ENCODE measurements at places on chromosomes 1 and 21.
A peak's percentile ranks its signal among the peaks of the same experiment; 100 is the strongest.

DNA sequence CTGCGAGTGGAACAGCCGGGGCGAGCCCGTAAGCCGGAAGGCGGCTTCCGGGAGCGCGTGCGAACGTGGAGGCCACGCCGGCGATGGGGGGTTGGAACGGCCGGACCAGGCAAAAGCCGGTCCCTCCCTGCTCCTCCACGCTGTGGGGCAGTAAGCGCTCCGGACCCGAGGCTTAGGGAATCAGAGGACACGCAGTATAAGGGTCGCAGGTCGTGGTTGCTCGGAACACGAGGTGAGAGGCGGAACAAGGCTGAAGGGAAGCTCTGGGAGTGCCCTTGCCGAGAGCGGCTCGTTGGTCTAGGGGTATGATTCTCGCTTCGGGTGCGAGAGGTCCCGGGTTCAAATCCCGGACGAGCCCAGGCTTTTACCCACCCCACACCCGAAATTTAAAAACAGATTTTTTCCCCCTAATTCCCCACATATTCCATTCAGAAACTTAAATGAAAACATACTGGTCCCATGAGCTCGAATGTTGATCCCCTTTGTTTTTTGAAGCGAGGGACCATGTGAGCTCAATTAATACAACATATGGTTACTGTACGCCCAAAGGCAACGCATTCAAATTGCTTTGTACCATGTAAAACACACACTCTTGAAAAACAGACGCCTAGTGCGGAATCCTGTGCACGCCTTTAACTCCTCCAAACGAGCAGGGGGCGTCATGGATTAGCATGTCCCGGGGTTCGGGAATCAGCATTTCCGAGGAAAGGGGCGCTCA lies 7.2 kb upstream of the MPZL1 start:
- peak; percentile 89 for DNase-seq

- DNase-seq = no peak
Measured at GRCh38 chr1:221559911-221560310, 182.0 kb downstream of the DUSP10 start.

- DNase-seq = no peak
Measured at GRCh38 chr1:93353286-93353685, 7.6 kb downstream of the DR1 start.

- no peak for DNase-seq
Measured at GRCh38 chr1:160188341-160188740, 2.0 kb upstream of the CASQ1 start.

DNA sequence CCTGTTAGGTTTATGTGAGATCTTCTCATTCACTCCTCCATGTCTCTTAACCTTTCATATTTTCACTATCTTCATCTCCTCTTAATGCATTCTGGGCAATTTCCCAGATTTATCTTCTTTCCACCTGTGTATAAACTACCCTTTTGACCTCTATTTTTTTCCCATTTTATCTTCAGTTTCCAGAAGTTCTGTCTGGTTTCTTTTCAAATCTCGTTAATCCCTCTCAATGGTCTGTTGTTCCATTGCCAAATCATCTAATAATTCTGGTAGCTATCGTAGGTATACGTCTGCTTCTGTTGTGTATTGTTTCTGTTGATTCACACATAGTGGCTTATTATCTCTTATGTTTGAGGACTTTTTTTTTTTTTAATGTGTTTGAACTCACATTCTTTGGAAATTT lies 25.7 kb upstream of the HYI start:
- DNase-seq = no peak

- DNase-seq = no peak
Measured at GRCh38 chr1:81125672-81126071, 675.1 kb upstream of the ADGRL2 start.

- no peak for DNase-seq
Measured at GRCh38 chr1:59154401-59154800, 142.5 kb upstream of the FGGY start.

GRCh38 chr1:178345807-178346206 lies 151.0 kb downstream of the CLEC20A start:
- no peak for DNase-seq

DNA sequence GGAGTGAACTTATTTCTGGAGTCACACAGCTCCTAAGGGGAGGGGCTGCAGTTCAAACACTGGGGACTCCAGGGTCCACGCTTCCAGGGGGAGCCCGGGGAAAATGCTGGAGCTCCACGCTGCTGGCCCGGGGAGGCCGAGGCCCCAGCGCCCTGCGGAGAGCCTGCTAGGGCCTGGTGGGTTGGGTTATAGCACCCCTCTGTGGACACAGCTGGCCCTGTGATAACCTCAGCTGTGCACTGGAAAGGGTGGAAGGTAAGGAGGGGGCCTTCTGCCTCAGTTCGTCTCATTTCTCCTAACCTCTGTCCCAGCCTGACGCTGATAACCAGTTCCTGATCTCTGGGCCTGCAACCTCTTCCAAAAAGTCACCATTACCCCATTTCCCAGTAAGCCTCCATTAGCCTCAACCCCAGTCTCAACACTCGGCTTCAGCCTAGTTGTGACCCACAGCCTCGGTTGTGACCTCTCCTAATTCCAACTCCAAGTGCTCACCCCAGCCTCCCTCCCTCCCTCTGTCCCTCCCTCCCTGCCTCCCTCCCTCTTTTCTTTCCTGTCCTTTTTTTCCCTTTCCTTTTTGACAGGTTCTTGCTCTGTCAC lies 7.1 kb downstream of the NBL1 start:
- peak; percentile 8 for DNase-seq

GRCh38 chr1:54045496-54045895 lies 7.5 kb downstream of the TMEM59 start:
- no peak for DNase-seq

DNA sequence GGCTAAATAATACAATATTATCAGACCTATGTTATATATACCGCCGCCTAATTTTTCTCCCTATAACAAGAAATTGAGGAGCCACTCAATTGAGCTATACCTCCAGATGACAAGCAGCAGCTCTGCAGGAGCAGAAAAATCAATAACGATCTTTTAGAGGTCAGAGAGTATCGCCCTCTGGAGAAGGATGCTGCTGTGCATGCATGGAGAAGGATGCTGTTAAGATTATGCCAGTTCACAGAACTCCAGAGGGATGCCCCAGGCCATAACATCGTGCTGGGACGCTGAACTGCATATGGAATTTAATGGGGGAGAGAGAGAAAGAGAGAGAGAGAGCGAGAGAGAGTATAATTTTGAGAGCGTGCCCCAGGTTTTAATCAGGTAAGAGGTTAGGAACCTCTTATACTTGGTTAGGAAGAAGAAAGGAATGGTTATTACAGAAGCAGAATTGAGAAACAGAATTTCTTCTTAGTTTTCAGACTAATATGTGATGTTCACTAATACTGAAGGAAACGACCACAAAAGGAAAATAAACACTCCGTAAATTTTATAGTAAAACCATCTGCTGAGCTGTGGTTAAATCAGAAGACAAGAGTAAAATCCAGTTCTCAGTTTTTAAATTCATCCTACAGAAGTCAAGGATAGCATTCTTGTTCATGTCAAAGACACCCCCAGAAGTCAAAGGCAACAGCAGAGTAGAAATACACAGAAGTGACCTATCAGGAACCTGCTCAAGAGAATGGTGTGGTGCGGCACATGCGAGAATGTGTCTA lies 111.1 kb downstream of the SMYD2 start:
- DNase-seq = no peak

- no peak for DNase-seq
Measured at GRCh38 chr1:29708381-29708780, 472.1 kb downstream of the PTPRU start.

DNA sequence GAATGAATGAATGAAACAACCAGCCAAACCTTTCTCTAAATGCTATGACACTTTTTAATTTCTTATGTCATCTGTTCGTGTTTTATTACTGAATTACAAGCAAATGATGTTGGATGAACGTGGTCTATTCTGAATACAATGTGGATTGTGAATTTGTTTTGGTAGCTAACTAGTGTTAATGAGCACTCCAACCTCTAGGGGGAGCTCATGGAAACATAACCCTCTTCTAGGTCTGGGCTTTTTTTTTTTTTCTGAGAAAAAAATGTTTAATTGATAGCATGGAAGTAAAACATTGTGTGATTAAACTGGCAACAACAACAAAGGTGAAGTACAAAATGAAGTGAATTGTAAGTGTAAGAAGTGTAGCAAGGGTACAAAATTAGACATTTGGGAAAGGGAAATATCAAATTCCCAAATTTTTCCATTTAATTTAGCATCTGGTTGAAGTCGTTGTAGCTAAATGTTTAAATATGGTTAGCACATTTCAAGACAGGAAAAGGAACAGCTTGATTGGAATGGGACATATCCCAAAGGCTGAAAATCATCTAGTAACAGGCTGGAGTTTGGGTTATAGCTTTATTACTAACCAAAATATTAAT lies 42.6 kb upstream of the PTGS2 start:
- DNase-seq = no peak

DNA sequence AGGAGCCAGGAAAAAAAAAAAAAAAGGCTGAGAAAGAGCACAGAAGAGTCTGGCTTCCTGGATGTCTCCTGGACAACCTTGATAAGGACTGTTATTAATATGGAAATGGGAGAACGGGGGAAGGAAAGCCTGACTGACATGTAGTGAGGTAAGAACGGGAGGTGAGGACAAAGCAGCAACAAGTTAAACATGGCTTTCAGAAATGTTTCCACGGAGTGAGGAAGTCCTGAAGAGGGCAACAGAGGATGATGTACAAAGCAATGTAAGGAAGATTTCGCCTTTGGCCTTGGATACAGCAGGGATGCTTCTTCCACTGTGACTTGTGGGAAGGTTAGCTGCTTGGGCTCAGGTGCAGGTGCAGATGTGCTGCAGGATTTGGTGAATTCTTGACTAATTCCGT lies 11.9 kb upstream of the NIBAN1 start:
- DNase-seq = no peak

DNA sequence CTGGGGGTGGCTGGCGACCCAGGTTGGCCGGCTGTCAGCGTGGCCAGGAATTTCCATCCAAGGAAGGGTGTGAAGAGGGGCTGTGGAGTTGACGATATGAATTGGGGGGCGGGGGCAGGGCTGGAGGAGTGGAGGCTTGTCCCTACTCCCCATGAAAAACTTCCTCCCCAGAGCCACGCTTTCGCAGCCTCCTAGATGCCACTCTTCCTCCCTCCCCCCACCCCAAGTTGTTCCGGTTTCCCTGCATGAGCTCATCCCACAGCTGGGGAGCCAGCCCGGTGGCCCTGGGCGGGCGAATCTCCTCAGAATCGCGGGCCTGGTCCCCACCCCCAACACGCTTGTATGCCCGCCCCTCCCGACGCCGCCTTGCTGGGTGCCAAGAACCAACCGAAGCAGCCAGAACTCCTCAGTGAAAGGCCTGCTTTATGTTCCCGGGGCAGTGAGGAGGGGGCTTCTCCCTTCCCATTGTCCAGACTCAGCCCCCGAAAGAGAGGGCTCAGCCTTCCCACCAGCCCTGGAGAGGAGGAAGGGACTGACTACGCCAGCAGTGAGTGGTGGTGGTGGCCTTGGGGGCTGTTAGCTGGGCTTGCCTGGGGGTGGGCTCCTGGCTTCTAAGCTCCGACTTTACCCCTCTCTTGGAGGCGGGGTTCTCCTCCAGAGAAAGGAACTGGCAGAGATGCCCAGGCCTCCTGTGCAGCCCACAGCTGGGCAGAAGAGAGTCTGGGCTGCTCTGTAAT lies 1.8 kb upstream of the CSMD2 start:
- no peak for DNase-seq

DNA sequence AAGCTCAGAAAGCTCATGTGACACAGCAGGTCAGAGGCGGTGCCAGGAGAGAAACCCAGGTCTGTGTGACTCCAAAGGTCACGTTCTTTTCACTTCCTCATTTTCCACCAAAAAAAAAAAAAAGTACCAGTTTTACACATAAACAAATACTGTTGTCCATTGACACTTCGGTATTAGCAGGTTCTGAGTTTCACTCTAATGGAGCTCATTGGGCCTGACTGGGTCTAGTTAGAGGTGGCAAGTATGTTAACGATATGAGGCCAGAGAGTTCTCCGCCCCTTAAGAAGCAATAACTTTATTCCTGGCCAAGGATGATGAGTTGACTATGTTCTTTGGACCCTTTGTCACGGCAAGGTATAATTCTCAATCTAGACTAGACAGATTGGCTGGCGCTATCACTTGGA lies 30.0 kb upstream of the SDE2 start:
- no peak for DNase-seq

- DNase-seq = no peak
Measured at GRCh38 chr1:196367838-196368237, 240.4 kb downstream of the KCNT2 start.

- no peak for DNase-seq
Measured at GRCh38 chr1:117473063-117473462, 105.8 kb downstream of the MAN1A2 start.

DNA sequence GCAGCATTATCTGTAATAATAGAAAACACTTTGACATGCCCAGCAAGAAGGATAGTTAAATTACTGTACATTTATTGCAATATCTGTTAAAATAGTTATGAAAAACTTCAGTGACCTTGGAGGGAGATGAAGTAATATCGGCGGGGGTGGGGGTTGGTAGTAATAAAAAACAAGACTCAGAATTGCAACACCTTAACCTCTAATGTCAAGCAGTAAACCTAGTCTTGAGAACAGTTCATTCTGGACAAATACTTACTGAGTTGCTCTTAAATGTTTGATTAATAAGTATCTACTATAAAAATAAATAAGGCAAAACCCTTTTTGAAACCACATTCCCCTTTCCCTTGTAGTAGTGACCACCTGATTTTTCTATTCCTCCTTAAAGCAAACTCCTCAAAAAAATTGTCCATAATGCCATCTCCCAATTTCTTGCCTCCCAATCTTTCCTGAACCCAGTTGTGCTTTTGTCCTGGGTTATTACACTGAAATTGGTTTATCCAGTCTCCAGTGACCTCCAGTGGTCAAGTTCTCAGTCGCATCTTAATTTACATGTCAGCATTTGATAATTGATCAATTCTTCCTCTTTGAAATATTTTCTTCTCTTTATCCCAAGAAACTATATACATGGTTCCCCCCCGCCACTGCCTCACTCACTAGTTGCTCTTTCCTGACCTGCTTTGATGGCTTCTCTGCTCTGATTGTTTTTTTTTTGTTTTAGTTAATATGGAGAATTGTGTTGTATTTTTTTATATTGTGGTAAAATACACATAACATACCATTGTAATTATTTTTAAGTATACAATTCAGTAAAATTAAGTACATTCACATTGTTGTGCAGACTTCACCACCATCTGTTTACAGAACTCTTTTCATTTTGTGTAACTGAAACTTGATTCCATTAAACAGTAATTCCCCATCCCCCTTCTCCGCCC lies 36.8 kb downstream of the RAP1A start:
- no peak for DNase-seq

GRCh38 chr1:1393428-1393827 lies 5.7 kb downstream of the CCNL2 start:
- DNase-seq = no peak

- no peak for DNase-seq
Measured at GRCh38 chr1:207818971-207819451, 67.2 kb downstream of the CD46 start.

DNA sequence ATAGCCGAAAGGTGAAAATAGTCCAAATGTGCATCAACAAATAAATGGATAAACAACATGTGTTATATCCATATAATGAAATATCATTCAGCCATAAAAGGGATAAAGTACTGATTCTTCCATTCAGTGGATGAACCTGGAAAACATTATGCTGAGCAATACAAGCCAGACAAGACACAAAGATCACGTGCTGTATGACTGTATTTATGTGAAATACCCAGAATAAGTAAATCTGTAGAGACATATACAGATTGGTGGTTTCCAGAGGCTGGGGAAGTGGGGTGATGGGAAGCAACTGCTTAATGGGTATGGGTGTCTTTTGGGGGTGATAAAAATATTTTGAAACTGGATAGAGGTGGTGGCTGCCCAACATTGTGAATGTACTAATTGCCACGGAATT lies 13.3 kb upstream of the GSTM4 start:
- no peak for DNase-seq

GRCh38 chr1:42747125-42747524 lies 7.1 kb upstream of the CLDN19 start:
- no peak for DNase-seq

GRCh38 chr1:244350027-244350426 lies 101.7 kb downstream of the ADSS2 start:
- no peak for DNase-seq

Measured in SHP77 treated with DMSO at 0.1 percent for 48 hours (cell line).